ENCODE measurements at places on chromosomes 13 and 19.

DNA sequence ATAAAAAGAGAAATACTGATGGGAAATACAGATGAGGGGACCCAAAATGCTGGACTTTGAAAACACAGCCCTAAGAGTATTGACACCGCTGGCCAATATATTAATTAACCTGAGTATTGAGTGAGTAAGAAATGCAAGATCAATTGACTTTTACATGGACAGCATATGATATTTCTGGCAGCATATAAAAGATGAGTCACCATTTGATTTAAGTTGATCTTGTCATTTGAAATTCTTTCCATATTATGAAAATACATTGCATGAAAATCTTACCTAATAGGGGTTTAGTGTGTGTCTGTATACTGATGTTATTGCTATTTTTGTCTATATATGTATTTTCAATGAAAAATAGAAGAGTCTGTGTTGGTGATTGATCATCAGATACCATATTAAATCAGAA, 619.6 kb downstream of the KCTD12 start:
- DNase-seq, result no peak

DNA sequence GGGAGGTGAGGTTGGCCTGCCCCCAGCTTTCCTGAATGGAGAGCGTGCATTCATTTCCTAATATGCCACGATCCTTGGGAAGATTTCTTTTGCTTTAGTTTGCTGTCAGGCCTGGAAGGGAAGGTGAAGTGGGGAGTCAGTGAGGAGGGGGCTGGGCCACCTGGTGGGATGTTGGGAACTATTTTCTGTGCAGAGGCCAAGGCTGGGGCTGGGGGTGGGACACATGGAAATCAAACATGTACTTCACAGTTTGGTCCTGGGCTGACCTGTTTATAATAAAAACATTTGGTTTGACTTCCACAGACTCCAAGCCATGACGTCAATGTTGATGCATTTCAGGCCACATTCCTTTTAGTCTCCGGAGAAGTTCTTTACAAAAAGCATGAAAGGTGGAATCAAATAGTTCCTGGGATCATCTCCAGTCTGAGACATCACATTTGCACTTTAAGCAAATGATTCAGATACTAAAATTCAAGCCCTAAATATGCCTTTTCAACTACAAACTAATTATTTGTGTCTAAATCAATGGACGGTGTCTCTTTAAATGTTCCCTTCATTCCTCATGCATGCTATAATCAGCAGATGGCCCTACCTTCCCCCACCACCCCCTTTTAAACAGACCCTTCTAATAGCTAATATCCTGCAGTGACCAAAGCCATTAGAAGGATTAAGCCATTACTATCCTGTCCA, 41.5 kb upstream of the MEDAG start:
- DNase-seq, result no peak

GRCh38 chr19:46759817-46760333, 13.6 kb upstream of the STRN4 start:
- no peak for DNase-seq

- no peak for DNase-seq
Observed at GRCh38 chr13:71617265-71617664, 249.7 kb downstream of the DACH1 start.

- DNase-seq, result no peak
Observed at GRCh38 chr13:107678075-107678689, 537.2 kb downstream of the LIG4 start.

- no peak for DNase-seq
Observed at GRCh38 chr13:83325125-83325853, 557.0 kb downstream of the SLITRK1 start.

DNA sequence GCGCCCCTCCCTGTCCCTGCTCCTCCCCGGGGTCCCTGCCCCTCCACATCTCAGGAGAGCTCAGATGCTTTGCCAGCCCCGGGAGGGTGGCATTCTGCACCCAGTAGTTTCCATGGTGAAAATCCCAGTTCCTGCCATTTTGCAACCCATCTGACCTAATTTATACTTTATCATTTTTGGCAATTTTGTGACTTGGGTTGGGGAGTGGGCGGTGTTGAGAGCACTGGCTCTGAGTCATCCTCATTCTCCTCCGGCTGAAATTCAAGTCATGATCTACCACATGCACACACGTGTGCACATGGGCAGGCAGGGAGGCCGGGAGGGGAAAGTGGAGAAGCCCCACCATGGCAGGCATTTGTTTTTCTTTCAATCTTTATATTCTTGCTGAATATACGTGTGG, 208.6 kb downstream of the URI1 start:
- DNase-seq, result peak; percentile 24

DNA sequence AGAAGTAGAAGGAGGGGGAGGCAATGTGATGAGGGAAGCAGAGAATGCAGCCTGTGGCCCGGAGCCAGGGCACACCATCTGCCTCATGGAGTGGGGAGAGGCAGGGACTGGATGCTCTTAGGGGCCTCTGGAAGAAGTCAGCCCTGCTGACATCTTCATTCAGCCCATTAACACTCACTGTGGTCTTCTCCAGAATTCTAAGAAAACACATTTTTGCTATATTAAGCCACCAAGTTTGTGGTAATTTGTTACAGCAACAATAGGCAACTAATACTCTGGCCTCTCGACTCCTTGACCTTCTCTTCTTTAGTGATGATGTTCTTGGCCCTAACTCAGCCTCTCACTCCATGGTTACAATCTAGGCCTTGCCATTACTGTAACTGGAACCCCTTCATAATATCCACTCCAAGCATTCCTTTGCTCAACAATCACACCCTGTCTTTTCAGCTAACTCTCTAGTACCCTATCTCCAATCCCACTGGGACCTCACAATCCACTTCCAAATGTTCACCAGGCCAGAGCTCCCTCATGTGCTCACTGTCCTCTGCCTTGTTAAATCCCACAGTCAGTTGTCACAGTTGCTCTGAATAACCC, 98.5 kb downstream of the MIPEP start:
- DNase-seq, result no peak

- DNase-seq, result no peak
Observed at GRCh38 chr13:30388406-30389283, 33.6 kb upstream of the UBE2L5 start.

- no peak for DNase-seq
Observed at GRCh38 chr13:104597546-104598180, 1531.4 kb upstream of the SLC10A2 start.

DNA sequence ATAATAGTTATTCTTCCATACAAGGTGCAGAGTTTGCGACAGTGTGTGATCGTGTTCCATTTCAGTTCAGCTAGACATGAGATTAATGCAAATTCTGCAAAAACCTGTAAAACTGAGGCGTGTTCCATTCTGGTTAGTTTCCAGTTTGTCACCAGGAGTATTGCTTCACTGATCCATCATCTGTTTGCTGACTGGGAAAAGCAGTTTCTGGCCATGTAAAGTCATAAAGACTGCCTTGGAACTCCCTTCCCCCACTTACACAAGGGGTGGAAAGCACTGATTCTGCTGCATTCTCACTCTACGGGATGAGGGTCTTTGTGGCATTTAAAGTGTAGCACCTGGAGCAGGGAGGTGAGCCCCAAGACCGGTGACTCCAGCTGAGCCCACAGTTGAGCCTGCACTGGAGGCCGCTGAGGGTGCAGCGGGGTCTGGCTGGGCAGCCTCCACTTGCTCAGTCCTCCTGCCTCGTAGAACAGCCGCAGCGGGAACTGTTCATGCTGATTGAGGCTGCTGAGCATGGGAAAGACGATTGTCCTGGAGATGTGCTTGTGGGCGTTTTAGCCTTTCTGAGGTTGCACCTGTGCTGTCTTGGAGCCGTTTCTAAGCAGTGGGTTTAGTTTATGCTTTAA, 2.0 kb downstream of the ZNF57 start:
- DNase-seq, result no peak

- no peak for DNase-seq
Observed at GRCh38 chr19:32130332-32130731, 215.1 kb upstream of the ZNF507 start.

- no peak for DNase-seq
Observed at GRCh38 chr13:52371736-52372247, 34.2 kb downstream of the THSD1 start.

GRCh38 chr13:80336370-80336769, 4.6 kb downstream of the SPRY2 start:
- no peak for DNase-seq

DNA sequence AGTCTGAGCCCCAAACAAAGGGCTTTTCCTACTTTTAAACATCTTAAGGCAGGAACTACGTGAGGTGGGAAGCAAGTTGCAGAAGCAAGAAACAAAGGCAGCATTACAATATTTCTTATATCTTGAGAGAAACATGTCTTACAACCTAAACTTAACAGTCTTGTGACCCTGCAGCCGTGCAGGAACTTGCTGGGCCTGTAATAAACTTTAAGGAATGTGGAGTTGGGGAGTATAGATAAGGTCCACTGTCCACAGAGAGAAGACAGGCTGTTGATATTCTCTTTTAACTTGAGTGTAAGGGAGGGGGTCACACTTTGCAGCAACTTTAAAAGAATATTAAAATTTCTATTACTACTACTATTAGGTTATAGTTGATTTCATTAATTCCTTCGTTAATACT, 214.6 kb upstream of the HTR2A start:
- no peak for DNase-seq

- no peak for DNase-seq
Observed at GRCh38 chr13:40388617-40389016, 277.8 kb downstream of the FOXO1 start.

DNA sequence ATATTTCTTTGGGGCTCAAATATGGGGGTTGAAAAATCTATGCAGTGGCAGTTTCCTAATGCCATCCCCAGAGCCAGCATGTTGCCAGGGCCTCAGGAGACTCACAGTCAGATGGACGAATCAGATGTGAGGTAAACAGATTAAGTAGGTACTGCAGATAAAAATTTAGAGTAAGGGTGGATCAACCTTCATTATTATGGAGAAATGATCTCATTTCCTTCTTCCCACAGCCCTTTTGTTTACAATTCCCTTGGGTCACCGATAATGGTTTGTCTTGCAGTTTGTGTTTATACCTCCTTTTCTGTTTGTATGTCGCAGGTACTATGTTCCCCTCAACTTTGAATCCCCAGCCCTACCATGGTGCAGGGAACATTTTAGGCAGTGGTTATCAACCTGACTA, 20.0 kb downstream of the DIAPH3 start:
- no peak for DNase-seq

GRCh38 chr13:97120976-97121375, 101.2 kb upstream of the MBNL2 start:
- no peak for DNase-seq
